ENCODE measurements at places on chromosomes 7 and 10.

GRCh38 chr7:142566271-142566670 lies 183.0 kb upstream of the PRSS1 start:
- no peak for DNase-seq

DNA sequence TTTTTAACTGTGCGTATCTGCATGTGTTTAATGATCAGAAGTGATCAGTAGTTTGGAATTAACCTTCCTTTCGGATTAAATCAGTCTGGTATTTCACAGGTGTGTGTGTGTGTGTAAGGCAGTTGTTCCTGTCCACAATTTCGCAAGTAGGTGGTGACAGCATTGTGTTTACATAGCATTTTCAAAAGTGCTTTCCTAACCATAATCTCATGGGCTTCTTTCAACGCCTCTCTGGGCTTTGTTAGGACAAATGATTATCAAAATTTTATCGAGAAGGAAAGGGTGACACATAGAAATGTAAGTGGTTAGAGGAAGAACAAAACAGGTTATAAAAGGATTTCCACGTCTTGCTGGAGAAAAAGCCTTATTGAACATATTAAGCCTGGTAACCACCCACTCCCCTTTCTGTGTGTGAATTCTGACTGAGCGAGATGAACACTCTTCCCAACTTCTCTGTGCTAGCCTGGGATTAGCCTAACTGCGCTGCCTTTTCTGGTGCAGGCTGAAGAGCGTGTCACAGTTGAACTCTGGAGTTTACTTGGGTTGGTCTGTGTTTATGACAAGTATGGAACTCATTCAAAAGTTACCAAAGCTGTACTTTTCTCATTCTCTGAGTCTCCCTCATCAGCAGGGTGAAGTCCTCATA lies 292.3 kb upstream of the PITRM1 start:
- DNase-seq: no peak

GRCh38 chr7:81886211-81886764 lies 116.4 kb upstream of the HGF start:
- DNase-seq: no peak

- no peak for DNase-seq
Observed at GRCh38 chr7:131726686-131727085, 170.3 kb upstream of the PODXL start.

GRCh38 chr10:19824381-19825342 lies 8.4 kb downstream of the PLXDC2 start:
- DNase-seq: no peak

GRCh38 chr10:6532321-6532720 lies 47.8 kb downstream of the PRKCQ start:
- DNase-seq: no peak

- DNase-seq: no peak
Observed at GRCh38 chr10:129792141-129792540, 171.9 kb downstream of the EBF3 start.

DNA sequence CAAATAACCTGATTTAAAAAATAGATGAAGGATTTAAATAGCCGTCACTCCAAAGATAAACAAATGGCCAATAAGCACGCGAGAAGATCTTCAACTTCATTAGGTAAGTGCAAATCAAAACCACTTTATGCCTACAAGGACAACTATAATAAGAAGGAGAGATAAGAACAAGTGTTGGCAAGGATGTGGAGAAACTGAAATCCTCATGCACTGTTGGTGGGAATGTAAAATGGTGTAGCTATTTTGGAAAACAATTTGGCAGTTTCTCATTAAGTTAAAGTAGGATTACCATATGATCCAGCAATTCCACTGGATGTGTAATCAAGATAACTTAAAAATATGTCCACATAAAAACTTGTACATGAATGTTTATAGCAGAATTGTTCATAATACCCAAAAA lies 64.1 kb downstream of the CXCL12 start:
- no peak for DNase-seq

DNA sequence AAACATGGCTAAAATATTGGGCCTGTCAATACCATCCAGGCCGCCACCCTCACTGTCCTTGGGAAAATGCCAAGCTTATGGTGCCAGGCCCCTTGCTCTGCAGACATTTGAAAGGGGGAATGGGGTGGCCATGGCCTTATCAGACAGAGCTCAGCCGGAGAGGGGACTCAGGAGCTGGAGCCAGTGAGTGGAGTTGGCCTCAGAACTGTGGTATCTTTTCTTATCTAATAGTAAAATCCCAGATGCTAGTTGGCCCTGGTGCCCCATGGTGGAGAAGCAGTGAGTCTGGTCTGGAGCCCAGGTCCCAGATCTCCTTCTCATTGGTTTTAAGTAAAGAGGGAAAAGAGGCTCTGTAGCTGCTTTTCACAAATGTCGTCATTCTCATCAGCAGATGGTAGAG lies 49.6 kb upstream of the SORCS3 start:
- DNase-seq: no peak

DNA sequence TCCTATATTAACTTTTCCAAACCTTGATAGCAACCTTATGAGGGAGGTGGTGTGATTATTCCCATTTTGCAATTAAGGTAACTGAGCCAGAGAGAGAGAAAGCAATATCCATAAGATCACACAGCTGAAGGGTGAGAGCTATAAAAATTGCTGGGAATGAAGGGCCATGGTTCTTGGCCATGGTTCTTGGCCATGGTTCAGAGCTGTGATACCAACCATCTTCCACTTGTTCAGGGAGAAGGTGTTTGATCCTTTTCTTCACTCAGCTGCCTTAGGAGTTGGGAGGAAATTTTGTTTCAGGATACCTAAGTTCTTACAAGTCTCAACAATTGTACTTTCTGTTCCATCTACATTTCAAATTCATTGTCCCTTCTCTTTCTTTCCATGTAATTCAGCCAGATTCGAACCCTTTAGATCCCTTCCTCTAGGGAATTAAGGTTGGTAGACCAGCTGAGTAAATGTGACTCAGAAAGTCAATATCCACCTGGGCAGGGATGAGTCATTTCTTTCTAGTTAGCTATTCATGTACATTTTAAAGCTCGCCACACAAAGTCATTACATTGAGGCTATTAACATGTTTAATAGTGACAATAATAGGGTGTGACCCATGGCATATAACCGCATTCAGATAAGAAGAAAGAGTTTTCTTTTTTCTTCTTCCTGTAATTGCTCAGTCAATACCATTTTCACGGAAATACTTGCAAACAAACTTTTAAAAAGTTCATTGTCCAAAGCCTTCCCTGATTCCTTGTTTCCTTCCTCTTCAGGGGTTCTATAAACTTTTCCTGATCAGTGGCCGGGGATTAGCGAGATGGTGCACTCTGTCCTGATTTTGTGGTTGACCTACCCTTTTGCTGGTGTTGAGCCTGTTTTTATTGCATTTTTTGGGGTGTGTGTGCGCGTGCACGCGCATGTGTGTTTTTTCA lies 143.4 kb downstream of the TCF7L2 start:
- DNase-seq: no peak

- DNase-seq: no peak
Observed at GRCh38 chr7:101924171-101924570, 106.7 kb downstream of the CUX1 start.

DNA sequence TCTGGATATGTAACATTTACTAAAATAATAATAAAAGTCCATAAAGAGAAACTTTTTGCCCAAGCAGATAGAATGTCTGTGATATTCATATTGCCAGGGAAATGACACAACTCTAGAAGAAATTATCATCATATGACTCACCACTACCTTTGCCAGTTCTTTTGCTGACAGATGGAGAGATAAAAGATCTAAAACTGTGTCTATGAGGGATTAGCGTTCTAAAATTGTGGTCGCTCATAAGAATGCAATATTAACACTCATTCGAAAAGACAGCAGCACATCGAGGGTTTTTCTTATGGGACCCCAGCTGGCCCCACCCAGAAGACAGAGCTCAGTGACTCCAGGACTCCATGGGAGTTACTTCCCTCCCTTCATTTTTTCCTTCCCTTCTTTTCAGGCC lies 16.6 kb upstream of the LANCL2 start:
- no peak for DNase-seq

- DNase-seq: no peak
Observed at GRCh38 chr7:96075510-96076349, 246.2 kb downstream of the SLC25A13 start.

DNA sequence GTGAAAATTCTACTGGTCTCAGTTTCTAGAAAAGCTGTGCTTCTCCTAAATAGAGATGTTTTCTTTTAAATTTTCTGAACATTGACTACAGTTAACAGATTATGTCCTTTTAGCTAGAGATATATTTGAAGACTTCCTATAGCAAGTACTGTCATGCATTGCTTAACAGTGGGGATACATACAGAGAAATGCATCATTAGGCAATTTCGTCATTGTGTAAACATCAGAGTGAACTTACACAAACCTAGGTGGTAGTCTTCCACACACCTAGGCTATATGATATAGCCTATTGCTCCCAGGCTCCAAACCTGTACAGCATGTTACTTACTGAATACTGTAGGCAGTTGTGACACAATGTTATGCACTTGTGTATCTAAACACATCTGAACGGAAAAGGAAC lies 28.5 kb downstream of the PIK3CG start:
- no peak for DNase-seq

DNA sequence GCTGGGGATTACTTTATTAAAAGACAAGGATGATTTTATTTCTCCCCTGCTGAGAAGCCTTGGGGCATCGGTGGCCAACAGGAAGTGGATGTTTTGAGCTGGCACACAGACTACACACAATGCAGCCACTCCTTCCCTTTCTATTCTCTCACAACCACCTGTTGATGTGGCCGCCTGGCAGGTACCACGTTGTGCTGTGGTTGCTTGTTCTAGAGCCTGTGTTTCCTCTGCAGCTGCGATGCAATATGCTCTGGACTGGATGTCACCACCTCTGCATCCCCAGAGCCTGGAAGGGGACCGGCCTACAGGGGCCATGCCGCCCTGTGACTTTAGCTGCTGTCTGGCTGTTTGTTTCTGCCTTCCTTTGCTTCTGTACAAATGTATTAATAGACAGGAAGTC lies 195.7 kb upstream of the CELF2 start:
- no peak for DNase-seq

GRCh38 chr7:82376739-82377138 lies 66.8 kb downstream of the CACNA2D1 start:
- no peak for DNase-seq

DNA sequence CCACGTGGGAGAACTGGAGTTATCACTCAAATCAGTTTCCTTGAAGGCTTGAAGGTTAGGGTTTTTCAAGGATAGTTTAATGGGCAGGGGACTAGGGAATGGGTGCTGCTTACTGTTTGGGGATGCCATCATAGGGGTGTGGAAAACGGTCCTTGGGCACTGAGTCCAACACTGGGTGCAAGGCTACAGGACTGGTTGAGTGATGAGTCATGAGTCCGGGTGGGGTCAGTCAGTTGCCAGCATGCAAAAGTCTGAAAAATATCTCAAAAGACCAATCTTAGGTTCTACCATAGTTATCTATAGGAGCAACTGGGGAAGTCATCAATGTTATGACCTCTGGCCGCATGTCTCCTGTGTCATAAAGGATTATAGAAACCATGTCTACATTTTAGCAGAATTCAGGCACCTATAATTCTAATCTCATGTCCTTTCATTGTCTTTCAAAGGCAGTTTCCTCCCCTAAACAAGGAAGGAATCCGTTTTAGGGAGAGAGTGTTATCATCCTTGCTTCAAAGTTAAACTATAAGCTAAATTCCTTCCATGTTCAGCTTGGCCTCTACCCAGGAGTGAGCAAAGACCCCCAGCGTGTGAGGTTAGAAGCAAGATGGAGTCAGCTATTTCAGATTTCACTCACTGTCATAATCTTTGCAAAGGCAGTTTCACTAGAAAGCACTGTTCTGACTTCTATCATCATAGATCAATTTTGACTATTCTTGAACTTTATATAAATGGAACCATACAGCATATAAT lies 94.5 kb downstream of the COL26A1 start:
- no peak for DNase-seq

DNA sequence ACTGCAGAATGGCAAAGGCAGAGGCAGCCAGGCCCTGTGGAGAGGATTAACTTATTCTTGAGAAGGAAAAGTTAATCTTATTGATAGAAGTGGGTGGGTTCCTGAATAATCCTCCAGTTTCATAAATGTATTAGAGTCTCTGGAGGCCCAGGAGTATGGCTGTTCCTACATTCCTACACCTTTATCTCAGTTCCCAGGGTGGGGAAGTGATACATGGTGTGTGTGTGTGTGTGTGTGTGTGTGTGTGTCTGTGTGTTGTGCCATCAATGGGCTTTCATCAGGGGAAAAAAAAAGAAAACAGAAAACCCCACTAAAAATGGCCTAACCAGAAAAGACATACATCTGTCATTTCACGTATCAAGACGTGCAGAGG lies 22.0 kb upstream of the GSDME start:
- DNase-seq: no peak

DNA sequence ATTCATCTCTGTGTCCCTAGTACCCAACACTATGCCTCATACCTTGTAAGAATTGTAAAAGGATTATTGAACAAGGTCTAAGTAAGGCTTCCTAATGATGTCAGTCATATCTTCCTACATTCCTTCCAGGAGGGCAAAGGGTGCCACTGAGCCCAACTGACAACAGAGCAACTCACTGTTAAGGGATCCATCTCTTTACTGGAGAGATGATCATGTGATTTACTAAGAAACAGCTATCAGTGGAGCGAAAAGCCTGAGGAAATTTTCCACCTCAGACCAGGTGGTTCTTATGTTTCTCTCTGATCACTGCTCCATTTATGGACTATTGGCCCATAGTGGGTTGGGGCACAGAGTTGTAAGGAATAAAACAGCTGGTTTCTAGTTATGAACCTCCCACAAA lies 38.9 kb upstream of the CNNM1 start:
- no peak for DNase-seq

DNA sequence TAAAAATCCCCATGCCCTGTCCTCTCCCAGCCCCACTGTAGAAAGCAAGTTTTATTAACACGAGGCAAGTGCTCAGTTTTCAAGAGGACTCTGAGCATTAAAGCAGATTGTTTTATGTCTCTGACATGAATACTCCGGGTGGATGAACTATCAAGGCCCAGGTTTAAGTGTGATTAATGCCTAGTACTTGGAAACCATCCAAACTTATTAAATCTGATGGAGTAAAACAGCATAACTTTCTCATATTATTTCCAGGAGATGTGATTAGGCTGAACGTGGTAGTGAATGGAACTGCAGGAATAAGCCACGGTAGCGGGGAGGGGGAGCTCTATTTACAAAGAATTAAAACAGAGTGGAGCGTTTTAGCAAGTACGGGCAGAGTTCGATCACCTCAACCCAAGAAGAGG lies 144.2 kb upstream of the RNF32 start:
- no peak for DNase-seq

DNA sequence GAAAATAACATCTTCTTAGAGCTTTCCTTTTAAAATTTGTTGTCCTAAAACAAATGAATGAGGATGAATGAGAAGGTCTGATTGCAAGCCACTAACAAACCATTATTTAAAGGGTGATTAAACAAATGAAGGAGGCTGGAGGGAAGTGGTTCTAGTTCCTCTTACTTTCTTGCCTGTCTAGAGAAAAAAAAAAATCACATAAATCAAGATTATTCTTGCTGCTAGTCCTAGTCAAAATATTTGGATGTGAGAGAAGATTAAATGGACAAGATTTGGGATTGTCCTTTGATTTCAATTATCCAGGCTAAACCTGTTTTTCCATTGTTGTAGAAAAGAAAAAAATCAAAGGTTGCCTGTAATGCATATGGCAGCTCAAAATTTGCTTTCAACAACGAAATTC lies 3.3 kb downstream of the SKAP2 start:
- DNase-seq: no peak

Measured in esophagus squamous epithelium (tissue), 5 donors.